Anterior cingulate cortex (tissue), 58 donors: ENCODE measurements at places on chromosomes 3 and 15.
A peak's percentile ranks its signal among the peaks of the same experiment; 100 is the strongest.

DNA sequence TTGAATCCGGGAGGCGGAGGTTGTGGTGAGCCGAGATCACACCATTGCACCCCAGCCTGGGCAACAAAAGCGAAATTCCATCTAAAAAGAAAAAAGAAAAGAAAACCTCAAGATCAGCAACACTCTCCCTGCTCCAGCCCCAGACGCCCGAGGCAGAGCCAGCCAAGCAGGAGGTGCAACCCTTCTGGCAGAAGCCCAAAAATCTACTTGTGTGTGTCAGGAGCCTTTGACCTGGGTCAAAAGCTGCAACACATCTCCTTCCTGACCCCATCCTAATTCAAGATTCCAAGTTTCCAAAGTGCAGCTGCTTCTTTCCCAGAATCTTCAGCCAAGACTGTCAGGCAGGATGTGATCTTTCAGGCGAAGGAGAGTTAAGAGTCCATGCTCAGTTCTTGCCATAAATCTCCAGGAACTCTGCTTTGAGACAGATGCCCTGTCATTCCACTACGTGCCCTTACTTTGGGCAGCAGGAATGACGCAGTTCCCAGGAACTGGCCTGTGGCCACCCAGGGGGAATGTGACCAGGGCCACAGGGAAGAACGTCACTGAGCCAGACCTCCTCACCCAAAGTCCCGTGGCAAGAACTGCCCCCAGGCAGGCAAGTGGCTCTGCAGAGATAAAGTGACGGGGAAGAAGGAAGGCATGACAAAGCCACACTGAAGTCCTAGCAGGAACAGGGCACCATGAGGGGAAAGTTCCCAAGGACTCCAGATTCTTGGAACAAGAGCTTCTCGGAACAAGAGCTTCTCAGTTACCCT lies 39.4 kb downstream of the SH3BP5 start:
- DNase-seq, result no peak

DNA sequence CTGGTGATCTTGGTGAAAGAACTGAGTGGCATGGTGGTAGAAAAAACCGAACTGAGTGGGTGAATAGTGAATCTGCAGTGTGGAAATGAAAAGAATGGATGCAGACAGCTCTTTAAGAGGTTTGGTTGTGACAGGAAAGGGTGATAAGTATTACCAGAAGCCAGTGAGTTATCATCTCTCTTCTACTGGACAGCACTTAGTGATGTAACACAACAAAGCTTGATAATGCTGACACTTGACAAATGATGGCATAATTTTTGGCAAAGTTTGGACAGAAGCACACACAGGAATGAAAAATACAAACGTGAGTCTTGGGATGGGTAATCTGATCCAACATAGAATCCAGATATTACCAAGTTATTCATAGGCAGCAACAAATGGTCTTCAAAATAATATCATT lies 112.2 kb downstream of the ISL2 start:
- no peak for DNase-seq

GRCh38 chr15:55003965-55004873 lies 192.5 kb downstream of the RSL24D1 start:
- peak; percentile 47 for DNase-seq

- no peak for DNase-seq
Measured at GRCh38 chr3:182704926-182705325, 88.4 kb upstream of the ATP11B start.

GRCh38 chr15:43209059-43209824 lies 11.6 kb downstream of the EPB42 start:
- DNase-seq, result no peak

DNA sequence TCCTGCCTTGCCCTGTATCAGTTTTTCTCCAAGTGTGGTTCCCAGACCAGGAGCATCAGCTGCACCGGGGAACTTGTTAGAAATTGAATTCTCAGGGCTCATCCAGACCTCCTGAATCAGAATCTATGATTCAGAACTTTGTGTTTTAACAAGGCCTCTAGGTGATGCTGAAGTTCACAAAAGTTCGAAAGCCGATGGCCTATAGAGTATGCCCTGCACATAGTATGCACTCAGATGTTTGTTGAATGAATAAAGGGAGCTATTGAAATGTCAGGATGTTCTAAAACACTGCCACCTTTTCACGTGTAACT lies 664 bp upstream of the LARP6 start:
- no peak for DNase-seq
